ENCODE measurements at places on chromosomes 2 and 18.

DNA sequence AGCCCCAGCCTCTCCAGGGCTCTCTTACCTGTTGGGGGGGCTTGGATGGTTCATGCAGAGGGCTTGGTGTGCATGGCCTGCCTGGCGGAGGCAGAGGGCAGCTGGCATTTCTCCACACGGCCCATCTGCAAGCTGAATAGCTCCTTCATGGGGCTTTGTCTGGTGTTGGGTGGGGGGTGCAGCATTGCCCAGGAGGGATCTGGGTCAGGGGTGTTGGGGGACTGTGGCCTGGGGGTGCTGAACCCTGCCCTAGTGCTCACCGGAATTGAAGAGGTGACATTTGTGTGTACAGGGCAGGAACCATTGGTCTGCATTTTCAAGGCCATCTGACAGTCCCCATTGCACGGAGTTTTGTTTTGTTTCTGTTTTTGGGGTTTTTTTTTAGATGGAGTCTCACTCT is 58.8 kb upstream of the HAAO start:
- no peak for DNase-seq

- no peak for DNase-seq
Measured at GRCh38 chr2:67065046-67065445, 332.1 kb upstream of the ETAA1 start.

GRCh38 chr2:64727013-64727767 is 73.5 kb upstream of the SERTAD2 start:
- no peak for DNase-seq

- no peak for DNase-seq
Measured at GRCh38 chr2:144832048-144832447, 312.1 kb upstream of the ZEB2 start.

GRCh38 chr2:28929581-28929980 is 35.1 kb downstream of the WDR43 start:
- DNase-seq, result no peak

GRCh38 chr2:85435981-85436835 is 17.7 kb downstream of the SH2D6 start:
- no peak for DNase-seq

DNA sequence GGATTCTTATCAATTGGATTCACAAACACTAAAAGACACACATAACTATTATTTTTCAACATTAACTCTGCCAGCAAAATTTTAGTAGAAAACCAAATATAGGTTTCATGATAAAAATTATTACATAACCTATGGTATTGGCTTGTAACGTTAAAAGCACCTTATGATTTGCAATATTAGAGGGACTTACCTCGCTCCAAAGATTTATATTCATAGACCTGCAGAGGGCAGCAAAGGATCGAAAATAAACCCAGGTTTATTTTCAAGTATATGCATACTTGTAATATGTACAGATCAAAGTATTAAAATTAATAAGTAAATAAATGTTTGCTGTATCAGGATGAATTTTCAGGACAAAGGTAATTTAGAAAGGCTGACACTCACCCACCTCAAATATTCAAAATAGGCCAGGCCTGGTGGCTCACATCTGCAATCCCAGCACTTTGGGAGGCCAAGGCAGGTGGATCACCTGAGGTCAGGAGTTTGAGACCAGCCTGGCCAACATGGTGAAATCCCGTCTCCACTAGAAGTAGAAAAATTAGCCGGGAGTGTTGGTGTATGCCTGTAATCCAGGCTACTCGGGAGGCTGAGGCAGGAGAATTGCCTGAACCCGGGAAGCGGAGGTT is 45.3 kb downstream of the LRPPRC start:
- DNase-seq, result no peak

- no peak for DNase-seq
Measured at GRCh38 chr18:37476182-37476581, 89.4 kb downstream of the CELF4 start.

DNA sequence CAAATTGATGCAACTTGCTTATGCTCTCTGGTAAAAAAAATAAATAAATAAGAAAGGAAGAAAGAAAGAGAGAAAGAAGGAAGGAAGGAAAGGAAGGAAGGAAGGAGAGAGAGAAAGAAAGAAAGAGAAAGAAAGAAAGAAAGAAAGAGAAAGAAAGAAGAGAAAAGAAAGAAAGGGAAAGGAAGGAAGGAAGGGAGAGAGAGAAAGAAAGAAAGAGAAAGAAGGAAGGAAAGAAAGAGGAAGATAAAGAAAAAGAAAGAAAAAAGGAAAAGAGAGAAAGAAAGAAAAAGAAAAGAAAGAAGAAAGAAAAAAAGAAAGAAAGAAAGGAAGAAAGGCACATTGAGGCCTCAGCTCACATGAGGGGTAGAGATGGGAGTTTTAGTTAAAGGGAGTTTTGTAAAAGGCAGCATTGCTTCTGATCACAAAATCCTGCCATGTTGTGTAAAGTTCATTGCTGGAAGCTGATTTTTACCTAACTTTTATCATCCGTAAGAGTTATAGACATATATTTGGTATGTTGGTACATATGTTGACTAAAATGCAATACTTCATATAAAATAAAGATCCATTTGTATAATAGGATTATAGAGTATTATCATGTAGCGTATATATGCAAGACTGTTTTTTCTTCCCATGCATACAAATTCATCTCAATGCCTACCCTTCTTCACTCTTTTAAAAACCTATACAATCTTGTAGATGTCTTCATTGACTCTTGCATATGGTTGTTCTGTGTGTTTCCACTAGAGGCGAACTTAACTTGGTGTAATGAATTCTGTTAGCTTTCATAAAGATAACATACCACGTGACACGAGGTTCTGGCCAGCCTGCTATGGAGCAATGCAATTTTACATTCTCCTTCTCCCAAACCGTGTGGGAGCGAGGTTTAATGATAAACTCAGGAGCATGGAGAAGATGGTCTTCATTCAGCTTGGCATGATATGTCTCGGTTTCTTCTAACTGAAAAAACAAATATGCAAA is 32.8 kb downstream of the MYOM1 start:
- no peak for DNase-seq

GRCh38 chr18:36155851-36156757 is 26.4 kb downstream of the ELP2 start:
- no peak for DNase-seq

DNA sequence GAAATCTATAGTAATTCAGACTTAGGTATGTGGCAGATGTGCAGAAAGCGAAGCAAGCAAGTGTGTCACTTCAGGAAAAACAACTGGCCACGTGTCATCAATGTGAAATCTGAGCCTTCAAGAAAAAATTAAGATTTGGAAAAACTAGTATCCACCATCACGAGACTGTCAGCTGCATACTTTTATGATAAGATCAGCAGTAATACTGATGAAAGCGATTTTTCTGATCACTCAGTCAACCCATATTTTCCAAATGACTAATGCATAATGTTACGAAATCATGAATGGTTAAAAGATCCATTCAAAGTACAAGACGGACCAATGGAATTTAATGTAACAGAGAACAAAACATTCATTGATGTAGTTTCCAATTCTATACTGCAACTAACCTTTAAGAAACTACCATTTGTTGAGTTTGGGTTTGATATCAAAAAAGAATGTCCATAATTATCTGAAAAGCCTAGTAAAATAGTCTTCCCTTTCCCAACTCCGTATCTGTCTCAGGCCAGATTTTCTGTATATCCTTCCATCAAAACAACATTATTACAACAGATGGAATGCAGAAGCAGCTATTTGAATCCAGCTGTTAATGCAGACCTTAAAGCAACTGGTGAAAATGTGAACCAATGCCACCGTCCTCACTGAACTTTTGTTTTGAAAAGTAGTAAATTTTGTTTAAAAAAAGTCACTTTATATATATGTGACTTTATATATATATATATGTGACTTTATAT is 17.0 kb upstream of the BCL2 start:
- peak; percentile 69 for DNase-seq

DNA sequence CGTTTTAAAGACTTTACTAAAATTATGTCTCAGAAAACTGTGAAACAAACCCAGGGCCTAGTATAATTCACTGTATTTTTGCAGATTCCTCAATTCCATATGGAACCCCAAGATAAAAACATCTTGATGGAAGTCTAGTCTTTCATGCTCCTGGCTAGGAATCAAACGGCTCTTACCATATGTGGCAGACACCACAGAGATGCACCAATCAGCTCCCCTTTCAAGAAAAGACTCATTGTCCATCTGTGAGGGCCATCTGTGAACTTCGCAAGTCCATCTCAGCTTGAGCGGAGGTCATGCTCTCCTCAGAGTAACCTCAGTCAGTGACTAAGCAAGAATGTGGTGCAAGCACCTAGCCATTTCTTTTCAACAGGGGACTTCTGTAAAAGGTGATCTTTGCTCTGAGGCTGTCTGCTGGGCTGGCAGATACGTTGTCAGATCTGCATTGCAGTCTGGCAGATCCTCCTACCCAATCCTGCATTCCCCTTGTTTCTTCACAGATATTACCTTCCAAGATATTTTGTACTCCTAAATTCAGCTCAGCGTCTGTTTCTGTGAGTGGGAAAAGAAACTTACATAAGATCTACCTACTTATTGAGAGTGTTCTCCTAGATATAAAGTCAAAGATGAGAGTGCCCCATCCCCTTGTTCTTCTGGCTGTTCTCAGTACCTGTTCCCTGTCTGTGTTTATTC is 419.3 kb downstream of the SPAG16 start:
- no peak for DNase-seq

- DNase-seq, result no peak
Measured at GRCh38 chr2:232666051-232666805, 30.9 kb upstream of the GIGYF2 start.

- DNase-seq, result no peak
Measured at GRCh38 chr2:134178138-134178877, 75.6 kb upstream of the MGAT5 start.

DNA sequence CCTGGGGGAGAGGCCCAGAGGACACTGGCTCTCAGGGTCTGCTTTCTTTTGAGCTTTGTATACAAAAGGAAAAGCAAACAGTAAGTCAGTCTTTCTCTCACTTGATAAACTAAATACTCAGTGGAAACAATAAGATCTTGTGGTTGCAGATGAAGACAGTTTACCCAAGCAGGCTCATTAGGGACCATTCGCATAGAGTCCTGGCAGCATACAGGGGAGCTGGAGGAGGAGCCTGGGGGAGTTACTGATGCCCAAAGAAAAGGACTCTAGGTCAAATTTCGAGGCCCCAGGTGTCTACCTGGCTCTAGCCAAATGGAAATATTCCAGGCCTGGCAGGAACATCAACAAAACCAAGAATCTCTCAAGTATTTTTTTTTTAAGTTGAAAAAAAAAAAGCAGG is 225.3 kb downstream of the CNTNAP5 start:
- DNase-seq, result no peak

- no peak for DNase-seq
Measured at GRCh38 chr2:150081775-150082481, 405.5 kb downstream of the RND3 start.

- DNase-seq, result no peak
Measured at GRCh38 chr2:1367601-1368000, 45.7 kb upstream of the TPO start.

DNA sequence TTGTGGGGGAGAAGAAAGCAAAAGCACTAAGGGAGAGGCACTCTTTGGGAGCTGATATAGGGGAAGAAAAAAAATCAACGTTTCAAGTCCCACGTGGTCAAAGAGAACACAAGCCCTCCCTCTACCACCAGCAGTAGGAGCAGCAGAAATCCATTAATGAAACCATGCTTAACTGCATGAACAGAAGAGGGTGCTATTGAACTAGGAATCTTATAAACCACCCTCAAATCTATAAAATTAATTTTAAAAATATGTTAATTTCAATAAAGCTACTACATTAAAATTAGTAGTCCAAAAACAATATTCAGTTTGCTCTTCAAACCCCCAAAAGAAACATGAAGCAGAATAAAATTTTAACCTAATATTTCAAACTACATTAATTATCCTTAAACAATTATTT is 147.8 kb downstream of the TMEM18 start:
- no peak for DNase-seq

- no peak for DNase-seq
Measured at GRCh38 chr18:66438711-66439536, 165.0 kb downstream of the CDH19 start.

- no peak for DNase-seq
Measured at GRCh38 chr2:220341014-220341413, 713.6 kb downstream of the SLC4A3 start.

DNA sequence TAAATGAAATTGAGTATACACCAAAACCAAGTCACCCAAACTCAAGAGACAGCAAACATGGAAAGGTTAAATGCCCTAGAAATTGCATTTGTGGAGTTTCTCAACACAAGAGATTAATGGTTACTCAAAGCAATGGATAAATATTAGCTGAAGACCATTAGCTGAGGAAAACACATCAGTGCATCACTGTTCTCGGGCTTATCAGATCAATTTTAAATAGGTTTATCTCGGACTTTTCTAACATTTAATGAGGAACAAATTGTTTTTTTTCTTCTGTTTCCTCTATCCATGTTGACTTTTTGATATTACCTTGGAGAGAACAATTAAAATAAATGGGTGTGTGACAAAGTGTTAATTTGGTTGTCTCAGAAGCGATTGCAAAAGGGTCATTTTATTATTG is 105.4 kb upstream of the PIK3C3 start:
- no peak for DNase-seq

DNA sequence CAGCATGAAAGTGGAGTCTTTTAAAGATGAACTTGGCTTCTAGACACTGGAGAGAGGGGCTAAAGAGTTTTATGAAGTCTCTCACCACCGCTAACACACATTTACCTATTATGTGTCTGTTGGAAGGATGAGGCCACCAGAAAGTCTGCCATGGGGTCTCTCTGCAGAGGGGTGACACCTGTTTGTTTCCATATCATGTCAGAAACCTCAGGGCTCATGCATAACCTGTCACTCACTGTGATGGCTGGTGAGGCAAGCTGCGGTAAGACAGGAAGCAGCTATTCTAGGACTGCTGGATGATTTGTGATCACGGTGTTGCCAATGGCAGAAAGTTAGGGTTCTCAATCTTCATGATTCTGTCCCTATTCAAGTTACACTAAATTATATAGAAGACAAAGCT is 60.8 kb upstream of the DNMT3A start:
- DNase-seq, result no peak

GRCh38 chr2:48860380-48860779 is 104.9 kb upstream of the LHCGR start:
- DNase-seq, result no peak

Data from AG09319 (cell line).